ENCODE measurements at places on chromosomes 7 and 10.

DNA sequence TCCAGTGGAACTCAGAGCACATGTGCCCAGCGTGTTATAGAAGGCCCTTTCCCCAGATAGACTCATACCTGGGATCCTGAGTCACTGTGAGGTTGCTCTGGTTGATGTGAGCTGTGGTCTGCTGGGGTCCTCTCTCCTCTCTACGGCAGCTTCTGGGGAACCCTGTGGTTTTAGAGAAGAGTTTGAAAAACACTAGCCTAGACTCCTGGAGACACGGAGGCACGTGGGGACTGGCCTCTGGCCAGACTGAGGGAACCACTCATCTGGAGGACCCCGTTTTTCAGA lies 10.3 kb downstream of the ZNF775 start:
- no peak for DNase-seq

DNA sequence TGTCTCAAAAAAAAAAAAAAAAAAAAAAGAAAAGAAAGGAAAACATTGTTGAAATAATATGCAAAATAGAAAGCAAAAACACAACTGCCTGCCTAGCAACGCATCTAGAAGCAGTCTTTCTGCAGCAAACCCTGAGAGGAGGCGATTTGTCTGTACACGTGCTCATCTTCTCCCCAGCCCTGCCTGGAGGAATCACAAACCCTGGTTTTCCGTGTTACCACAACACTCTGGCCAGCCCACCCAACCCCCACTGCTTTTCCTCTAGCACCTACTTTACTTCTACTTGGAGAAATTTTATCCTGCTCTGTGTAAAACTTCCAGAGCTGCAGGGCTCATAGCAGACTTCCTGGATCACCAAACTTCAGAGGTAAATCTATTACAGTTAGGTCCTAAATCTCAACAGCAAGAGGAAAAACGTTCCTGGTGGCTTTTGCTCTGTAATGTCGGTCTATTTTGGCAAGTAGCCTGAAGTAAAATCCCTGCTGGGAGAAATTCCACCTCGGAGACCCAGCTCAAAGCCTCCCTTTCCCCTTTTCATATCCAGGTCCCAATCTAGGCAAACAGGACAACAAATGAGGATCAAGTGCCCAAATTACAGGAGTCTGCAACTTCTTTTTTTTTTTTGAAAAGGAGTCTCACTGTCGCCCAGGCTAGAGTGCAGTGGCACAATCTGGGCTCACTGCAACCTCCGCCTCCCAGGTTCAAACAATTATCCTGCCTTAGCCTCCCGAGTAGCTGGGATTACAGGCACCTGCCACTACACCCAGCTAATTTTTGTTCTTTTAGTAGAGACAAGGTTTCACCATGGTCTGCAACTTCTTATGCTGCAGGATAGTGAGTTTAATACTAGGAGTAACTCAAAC lies 91.6 kb downstream of the DNMBP start:
- DNase-seq: no peak

- no peak for DNase-seq
These were observed 86.5 kb downstream of the OTUD1 start for GRCh38 chr10:23525406-23525805.

GRCh38 chr10:86653379-86653778 lies 968 bp upstream of the OPN4 start:
- no peak for DNase-seq

DNA sequence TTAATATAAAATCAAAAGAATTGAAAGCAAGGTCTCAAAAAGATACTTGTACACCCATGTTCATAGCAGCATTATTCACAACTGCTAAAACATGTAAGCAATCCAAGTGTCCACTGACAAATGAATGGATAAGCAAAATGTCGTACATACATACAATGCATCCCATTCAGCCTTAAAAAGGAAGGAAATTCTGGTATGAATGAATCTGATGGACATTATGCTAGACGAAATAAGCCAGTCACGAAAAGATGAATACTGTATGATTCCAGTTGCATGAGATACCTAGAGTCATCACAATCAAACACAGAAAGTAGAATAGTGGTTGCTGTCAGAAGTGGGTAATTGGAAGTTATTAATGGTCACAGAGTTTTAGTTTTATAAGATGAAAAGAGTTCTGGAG lies 9.5 kb upstream of the TAC1 start:
- DNase-seq: no peak

- DNase-seq: no peak
These were observed 301.6 kb downstream of the SNX13 start for GRCh38 chr7:17638727-17639126.

DNA sequence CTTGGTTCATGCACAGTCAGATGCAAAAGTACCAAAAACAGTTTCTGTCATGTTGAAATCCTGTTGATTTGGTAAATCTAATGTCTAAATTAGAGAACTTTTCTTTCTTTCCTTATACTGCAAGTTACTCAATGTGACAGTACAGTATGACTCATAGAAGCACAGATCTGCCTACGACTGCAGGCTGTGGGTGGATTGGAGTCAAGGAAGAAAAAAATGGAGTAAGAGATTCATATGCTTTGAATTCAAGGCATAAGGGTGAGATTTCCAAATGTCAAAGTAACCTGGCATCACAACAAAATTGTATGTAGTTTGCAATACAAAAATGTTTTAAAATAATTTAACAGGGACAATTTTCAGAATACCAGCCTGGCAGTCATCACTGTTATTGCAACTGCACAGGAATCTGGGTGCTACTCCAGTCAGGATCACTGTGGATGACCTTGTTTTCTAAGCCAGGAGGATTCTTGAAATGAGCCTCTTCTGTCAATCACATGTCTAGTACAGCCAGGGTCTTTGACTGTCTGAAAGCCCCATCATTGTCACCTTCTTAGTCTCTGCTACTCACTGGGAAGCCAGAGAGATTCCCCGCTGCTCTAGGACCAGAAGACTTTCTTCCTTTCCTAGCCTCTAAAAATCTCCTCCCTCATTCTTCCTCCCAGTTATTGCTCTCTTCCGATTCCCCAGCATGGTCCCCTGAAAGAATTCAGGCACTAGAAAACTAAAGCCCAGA lies 83.6 kb downstream of the CD36 start:
- no peak for DNase-seq

DNA sequence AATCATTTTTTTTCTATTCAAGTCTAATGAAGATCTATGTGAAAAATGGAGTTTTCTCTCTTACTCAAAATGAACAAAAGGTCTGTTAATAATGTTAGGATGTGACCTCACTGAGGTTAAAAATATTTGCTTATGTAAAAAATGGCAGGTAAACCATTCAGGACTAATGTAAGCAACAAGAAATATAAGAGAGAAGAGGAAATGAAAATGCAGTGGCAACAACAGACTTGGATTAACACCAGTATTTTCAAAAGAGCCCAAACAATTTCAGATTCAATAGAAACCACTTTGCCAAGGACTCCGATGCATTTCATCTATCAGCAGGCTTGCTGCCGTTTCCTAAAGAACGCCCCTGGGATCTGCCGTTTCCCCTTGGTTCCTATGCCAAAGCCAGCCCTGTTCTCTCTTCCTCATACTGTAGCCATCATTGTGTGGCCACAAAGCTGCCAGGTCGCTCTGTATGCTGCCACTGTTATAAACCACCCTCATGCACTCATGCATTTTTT lies 66.4 kb downstream of the MTURN start:
- DNase-seq: no peak

GRCh38 chr7:54653905-54654304 lies 105.1 kb downstream of the SEC61G start:
- DNase-seq: no peak

DNA sequence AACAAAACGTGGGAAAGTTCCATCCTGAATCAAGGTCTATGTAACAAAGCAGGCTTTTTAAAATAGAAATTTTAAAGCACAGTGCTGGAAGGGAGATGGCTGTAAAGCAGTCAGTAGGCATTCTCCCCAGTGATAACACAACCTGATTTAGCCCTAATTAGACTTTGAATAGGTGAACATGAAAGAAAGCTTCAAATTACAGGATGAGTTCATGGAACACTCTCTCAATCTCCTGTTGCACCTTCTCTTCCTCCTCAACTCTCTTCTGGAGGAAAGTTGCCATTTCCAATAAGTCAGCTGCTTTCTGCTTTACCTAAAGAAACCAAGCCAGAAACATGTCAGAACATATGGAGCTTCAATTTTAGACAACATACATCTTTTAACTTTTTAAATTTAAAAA lies 20.1 kb downstream of the SFR1 start:
- DNase-seq: no peak

DNA sequence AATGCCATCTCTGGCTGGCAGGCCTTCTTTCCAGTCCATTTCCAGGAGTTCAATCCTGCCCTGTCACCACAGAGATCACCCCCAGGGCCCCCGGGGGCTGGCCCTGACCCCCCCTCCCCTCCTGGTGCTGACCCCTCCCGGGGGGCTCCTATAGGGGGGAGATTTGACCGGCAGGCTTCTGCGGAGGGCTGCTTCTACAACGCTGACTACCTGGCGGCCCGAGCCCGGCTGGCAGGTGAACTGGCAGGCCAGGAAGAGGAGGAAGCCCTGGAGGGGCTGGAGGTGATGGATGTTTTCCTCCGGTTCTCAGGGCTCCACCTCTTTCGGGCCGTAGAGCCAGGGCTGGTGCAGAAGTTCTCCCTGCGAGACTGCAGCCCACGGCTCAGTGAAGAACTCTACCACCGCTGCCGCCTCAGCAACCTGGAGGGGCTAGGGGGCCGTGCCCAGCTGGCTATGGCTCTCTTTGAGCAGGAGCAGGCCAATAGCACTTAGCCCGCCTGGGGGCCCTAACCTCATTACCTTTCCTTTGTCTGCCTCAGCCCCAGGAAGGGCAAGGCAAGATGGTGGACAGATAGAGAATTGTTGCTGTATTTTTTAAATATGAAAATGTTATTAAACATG lies 6.0 kb downstream of the CHPF2 start:
- no peak for DNase-seq

GRCh38 chr10:132685101-132685891 lies 100.7 kb downstream of the NKX6-2 start:
- DNase-seq: peak; percentile 95

GRCh38 chr7:94364816-94365215 lies 29.9 kb upstream of the COL1A2 start:
- no peak for DNase-seq

- no peak for DNase-seq
These were observed 291.0 kb upstream of the C7orf33 start for GRCh38 chr7:148299350-148300276.

DNA sequence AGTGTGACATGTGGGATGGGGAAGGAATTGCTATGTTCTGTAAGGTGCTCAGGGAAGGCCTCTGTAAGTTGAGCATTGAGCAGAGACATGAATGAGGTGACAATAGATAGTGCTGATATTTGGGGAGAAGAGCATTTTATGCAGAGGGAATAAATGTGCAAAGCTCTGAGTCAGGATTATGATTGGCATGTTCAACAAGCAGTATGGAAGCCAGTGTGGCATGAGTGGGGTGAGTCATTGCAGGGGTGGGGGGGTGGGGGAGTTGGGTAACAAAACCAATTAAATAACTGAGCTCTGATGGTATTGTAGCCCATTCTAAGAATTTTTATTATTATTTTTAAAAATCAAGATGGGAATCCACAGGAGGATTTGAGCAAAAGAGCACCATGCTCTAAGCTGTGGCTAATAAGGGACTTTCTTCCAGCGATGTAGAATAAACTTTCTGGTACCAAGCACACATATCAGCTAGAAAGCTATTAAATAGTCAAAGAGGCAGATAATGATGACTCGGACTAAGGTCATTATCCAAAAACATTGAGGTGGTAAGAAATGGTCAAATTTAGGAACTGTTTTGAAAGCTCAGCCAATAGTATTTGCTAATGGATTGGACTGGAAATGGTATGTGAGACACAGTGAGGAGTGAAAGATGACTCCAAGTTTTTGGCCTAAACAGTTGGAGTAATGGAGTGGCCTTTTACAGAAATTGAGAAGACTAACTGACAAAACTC lies 96.4 kb downstream of the PRKG1 start:
- DNase-seq: no peak

Data from C1 segment of cervical spinal cord (tissue), 14 donors.